ENCODE measurements at places on chromosomes 4 and X. TPM values are rescaled to one million over a fixed set of nuclear protein-coding genes. Genes with fewer than 3 reads are reported as not detected.

Gene FAM53A
- total RNA-seq, result 1.4 TPM

Gene ZNF185
- total RNA-seq, result 1.4 TPM

Gene TRIM61
- total RNA-seq, result 1.0 TPM

DNA sequence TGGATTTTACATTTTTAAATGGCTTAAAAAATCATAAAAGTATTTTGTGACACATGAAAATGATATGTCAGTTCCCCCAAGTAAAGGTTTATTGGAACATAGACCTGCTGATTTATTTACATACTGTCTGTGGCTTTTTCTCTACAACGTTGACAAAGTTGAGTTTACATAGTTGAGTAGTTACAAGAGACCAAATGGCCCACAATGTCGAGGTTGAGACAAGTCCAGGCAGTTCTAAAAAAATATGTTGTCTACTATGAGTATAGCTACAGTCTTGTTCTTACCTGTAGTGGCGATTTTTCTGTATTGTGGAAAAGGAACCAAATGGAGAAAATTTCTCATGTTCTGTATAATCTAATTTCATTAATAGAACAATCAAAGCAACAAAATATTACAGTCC is 163.2 kb downstream of the FRAS1 start:
- H3K27ac ChIP-seq, result no peak overlapping the region
- no peak for DNase-seq
- H3K36me3 ChIP-seq, result no peaks in the 10 kb centered on the region

GRCh38 chr4:163353054-163353453 is 9.4 kb downstream of the NPY5R start:
- H3K27ac ChIP-seq, result no peak overlapping the region
- DNase-seq, result no peak
- no peak overlapping the region for H3K4me3 ChIP-seq
- H3K27me3 ChIP-seq, result peaks cover 7% of the 10 kb centered on the region

DNA sequence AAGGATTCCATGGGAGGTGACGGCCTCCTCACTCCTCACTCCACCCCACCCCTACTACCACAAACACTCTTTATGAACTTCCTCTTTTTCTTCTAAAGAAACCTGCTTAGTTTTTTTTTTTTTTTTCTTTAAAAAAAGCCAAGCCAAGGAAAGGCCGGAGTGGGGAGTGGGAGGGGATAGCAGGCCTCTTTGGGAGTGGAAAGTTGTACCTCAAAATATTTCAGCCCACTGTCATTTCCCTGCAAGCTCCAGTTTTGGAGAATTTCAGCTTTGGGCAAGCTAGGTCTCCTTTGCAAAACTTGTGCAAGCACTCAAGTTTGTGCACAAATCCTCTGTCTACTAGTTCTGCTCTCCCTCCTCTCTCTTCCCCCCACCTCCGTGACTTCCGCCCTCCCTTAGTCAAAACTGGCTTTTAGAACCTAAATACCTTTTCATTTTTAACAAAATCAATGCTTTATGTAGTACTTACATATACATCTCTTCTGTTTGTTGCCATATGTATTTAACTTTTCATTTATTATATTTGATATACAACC is 512 bp upstream of the ANTXR2 start:
- no peaks in the 10 kb centered on the region for H3K27me3 ChIP-seq
- peak overlapping the region; percentile 88 for H3K4me3 ChIP-seq
- peaks cover 74% of the 10 kb centered on the region for H3K4me1 ChIP-seq
- DNase-seq, result peak; percentile 64
- H3K27ac ChIP-seq, result peak overlapping the region; percentile 79

DNA sequence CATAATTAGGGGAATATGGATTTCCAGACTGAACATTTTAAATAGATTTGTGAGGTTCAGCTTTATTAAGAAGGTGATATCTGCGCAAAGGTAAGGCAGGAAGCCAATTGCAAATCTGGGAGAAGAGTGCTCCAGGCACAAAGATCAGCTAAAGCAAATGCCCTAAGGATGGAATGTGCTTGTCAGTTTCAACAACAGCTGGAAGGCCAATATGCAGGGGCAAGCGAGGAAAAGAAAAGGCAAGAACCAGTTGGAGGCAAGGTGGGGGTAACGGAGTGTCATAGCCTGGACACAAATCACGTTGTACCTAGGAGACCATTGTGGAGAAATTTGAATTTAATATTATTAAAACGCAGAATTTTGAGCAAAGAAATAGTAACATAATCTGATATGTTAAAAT is 1710.3 kb upstream of the PCDH7 start:
- DNase-seq, result no peak
- no peak overlapping the region for H3K27ac ChIP-seq
- no peaks in the 10 kb centered on the region for H3K4me1 ChIP-seq

DNA sequence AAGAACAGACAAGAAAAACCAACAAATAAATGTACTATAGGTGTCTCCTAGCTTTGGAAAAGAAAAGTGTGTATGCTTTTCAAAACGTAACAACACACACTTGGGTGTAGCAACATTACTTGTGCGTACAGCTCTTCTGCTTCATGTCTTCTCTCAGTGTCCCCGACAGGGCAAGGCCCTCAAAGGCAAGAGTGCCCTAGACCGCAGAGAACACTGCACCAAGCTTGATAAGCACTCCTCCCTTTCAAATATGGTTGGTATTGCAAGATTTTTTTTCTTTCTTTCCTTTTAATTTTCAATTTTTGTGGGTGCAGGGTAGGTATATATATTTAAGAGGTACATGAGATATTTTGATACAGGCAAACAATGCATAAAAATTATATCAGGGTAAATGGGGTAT is 106.8 kb downstream of the EIF4E start:
- peaks cover 1% of the 10 kb centered on the region for H3K36me3 ChIP-seq
- DNase-seq, result no peak

DNA sequence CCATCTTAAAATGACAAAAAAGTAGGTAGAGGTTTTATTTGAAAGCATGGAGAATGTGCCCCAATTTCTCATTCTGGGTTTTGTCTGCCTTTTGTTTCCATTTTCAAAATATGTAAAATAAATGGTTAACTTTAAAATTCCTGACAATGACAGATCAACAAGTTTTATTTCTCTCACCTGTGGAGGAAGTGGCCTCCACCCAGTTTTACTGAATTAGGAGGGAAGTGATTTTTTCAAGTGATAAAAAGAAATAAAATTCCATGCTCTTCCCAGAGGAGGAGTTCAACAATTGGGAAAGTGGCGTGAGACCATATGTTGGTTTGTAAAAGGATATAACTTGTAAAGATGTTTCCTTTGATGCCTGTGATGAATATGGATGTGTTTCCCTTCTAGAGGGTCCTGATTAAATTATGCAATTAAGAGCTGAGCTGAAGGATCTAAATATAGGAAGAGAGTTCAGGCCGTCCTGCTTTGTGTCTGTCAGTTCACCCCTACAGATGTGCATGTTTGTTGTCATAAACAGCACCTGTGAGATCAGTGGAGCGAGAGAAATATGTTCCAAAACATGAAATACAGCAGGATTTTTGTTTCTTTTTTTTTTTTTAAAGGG is 19.5 kb downstream of the SMAD1 start:
- no peaks in the 10 kb centered on the region for H3K4me1 ChIP-seq
- no peak overlapping the region for H3K27ac ChIP-seq
- DNase-seq, result no peak
- peaks cover 6% of the 10 kb centered on the region for H3K27me3 ChIP-seq

DNA sequence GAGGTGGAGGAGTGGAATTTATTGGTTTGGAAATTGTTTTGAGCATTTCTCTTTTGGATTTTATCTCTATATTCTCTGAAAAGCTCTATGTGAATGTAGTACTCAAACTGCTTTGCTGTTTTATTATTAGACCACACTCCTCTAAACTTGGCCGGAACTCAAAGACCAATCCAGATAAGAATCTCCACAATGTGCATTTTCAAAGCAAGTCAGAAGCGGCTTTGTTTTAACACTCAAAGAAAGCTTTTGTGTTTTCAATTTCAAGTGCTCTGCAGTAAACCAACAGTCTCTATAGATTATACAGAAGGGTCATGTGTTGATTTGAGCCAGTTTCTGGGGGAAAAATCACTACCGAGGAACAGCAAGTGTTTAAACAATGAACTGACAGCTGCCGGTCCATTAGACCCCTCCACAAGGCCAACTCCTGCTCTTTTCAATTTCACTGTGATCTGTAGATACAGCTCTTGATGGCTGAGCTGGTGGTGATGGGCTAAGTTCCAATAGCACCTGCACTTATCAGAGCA is 79.4 kb downstream of the FTHL17 start:
- no peak overlapping the region for H3K4me3 ChIP-seq
- DNase-seq, result no peak
- peaks cover 9% of the 10 kb centered on the region for H3K4me1 ChIP-seq
- no peaks in the 10 kb centered on the region for H3K36me3 ChIP-seq
- no peaks in the 10 kb centered on the region for H3K27me3 ChIP-seq

- H3K4me1 ChIP-seq, result no peaks in the 10 kb centered on the region
- DNase-seq, result no peak
- H3K27ac ChIP-seq, result no peak overlapping the region
- H3K4me3 ChIP-seq, result no peak overlapping the region
- H3K27me3 ChIP-seq, result no peaks in the 10 kb centered on the region
These were observed 346.8 kb downstream of the RAB28 start for GRCh38 chr4:13137390-13137789.

DNA sequence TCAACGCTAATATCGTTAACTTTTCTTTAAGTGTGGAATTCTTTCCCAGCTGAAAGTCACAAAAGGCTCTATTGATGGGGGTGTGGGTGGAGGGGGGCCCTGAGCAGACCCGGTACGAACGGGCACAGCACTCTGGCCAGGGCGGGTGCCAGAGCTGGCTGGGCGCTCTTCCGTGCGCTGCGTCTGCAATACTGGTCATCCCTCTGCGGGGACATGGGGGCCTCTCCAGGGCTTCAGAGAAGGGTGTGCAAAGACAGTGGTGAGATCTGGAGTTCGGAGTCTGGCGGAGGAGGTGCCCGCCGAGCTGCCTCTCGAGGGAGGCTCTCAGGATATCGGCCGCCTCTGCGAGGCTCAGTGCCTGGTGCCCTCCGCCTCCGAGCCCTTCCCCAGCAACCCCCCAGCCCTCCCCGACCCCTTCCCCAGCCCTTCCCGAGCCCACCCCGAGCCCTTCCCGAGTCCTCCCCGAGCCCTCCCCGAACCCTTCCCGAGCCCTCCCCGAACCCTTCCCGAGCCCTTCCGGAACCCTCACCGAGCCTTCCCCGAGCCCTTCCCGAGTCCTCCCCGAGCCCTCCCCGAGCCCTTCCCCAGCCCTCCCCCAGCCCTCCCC is 34.3 kb downstream of the FGFRL1 start:
- no peaks in the 10 kb centered on the region for H3K36me3 ChIP-seq
- DNase-seq, result no peak
- peaks cover 31% of the 10 kb centered on the region for H3K27me3 ChIP-seq
- H3K27ac ChIP-seq, result no peak overlapping the region

DNA sequence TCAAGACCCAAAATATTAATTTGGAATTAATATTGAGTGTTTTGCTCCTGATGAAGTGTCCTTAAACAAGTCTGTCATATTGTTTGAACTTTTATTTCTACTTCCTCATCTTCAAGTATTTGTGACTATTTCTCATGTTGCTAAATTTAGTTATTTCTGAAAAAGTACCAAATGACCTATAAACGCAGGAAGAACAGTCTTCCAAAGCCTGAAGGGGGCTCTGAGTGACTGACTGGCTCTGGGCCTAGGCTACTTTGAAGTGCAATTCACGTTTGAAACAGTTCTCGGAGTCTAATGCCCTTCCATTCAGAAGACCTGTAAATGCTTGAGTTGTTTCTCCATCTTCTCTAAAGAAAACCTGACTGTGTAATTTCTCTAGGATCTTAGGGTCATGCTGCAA is 26.5 kb downstream of the GALNT7 start:
- peaks cover 35% of the 10 kb centered on the region for H3K4me1 ChIP-seq
- no peak for DNase-seq
- no peaks in the 10 kb centered on the region for H3K36me3 ChIP-seq

DNA sequence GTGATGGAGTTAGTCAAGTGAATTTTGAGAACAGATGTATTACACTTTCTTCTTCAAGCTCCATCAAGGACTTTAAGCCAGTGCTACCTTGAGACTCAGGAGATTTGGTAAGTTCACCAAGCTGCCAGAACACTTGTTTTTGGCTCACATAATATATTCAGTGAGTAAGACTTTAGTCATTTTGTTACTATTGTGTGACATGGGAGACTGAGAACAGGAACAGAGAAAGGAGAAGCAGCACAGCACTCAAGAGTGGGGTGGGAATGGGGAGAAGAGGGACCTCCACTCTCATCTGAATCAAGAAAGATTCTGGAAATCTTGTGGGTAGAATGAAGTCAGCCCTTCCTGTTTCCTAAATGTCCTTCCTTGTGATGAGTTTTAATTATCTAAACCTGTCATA is 87.3 kb upstream of the TET2 start:
- peaks cover 2% of the 10 kb centered on the region for H3K27me3 ChIP-seq

DNA sequence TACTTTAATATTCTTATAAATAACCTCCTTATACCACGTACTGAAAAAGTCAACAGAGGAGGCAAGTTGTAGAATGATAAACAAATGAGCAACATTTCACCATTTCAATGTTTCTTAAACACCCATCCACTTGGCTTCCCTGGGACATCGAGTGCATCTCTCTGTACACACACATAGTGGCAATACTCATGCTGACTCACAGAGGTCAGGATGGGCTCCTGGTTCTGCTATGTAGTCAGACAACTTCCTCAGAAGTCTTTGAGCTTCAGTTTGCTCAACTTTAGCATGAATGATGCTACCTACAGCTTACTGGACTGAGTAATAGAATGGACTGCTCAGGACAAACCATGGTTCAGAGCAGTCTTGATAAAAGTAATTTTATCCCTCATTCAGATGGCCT is 56.9 kb downstream of the MAD2L1 start:
- H3K4me1 ChIP-seq, result no peaks in the 10 kb centered on the region
- no peak for DNase-seq
- no peak overlapping the region for H3K4me3 ChIP-seq
- H3K27ac ChIP-seq, result no peak overlapping the region
- peaks cover 6% of the 10 kb centered on the region for H3K27me3 ChIP-seq

- H3K4me3 ChIP-seq, result no peak overlapping the region
- DNase-seq, result no peak
- no peaks in the 10 kb centered on the region for H3K36me3 ChIP-seq
- no peak overlapping the region for H3K27ac ChIP-seq
- no peaks in the 10 kb centered on the region for H3K4me1 ChIP-seq
- no peaks in the 10 kb centered on the region for H3K27me3 ChIP-seq
These were observed 88.6 kb upstream of the FRMPD3 start for GRCh38 chrX:107360788-107361360.

- H3K27ac ChIP-seq, result no peak overlapping the region
- H3K36me3 ChIP-seq, result no peaks in the 10 kb centered on the region
- no peaks in the 10 kb centered on the region for H3K4me1 ChIP-seq
- H3K27me3 ChIP-seq, result no peaks in the 10 kb centered on the region
- no peak for DNase-seq
These were observed 346.4 kb upstream of the FAM241A start for GRCh38 chr4:111798840-111799239.

DNA sequence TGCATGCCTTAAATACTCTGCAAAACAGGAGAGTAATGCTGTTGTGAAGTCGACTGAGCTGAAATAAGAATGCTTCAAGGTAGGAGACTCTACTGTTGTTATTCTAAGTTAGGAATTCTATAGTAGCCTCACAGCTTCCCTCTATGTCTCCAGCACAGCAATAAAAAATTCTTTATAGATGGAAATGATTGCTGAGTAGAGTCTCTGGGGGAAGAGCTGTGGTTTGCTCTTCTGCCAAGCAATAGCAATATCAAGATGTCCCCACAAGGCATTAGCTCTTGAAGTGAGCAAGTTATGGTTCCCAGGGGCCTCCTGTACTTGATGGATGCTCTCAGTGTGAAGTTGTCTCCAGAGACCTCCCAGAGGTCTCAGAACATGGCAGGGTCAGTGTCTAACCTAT is 880.6 kb upstream of the FRG1 start:
- no peaks in the 10 kb centered on the region for H3K36me3 ChIP-seq
- H3K27me3 ChIP-seq, result no peaks in the 10 kb centered on the region
- no peak overlapping the region for H3K27ac ChIP-seq
